ENCODE measurements at places on chromosomes 5 and 9.

DNA sequence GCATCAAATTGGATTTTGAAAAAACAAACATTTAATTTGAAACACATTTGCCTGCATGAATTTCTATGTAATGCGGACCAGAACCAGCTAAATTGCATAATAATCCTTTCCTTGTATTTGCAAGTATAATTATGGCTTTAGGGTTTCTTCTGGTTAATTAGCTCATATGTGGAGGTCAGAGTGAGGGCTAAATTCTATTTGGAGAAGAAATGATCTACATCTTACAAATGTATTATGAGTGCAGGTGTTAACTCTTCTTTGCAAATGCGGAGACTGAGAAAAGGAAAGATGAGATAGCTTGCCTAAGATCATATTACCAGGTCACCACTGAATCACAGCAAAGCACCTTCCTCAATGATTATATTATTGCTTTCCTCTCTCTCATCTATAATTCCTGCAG, 194.7 kb downstream of the CDH9 start:
- no peak for DNase-seq

- no peak for DNase-seq
Observed at GRCh38 chr5:75603371-75603770, 7.9 kb upstream of the ANKDD1B start.

DNA sequence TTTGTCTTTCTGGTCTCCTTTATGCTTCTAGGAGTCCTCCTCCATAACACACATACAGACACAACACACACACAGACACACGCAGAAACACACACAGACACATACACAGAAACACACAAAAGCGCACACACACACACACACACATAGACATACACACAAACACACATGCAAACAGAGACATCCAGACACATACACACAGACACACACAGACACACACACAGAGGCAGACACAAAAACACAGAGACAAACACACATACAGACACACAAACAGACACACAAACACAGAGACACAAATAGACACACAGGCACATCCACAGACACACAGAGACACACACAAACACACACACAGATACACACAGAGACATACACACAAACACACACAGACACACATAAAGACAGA, 220.2 kb downstream of the IRX2 start:
- DNase-seq = no peak

DNA sequence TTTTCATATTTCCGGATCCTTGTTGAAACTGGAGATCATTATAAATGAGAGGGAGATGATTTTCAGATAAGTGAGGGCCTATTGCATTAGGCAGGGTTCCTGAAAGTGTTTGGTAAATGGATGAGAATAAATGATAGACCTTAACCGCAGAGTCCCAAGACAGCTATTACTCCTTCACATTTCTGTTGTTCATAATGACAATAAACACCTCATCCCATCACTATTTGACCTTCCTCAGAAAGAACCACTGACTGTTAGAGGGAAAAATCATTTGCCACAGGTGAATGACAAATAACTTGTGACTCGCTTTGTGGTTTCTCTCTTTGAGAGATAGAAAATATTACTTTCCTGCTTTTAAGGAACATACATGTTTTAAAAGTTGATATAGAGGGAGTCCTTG, 47.3 kb upstream of the TRMT10B start:
- no peak for DNase-seq

DNA sequence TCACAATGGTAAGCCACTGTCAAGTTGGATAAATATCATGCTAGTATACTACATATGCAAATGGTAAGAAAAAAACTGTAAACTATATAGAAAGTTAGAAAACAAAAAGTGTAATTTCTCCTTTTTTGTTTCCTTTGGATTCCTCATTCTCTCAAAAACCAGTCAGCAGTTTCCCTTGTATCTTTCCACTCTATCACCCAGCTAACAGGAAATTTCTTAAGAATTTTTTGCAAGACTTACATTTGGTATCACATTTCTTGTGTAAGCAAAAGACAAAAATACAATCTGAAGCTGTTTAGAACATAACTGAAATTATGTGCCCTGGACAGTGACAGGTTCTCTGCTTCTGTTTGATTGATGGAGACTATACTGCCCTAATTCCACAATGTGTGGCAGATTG, 25.2 kb upstream of the MSH3 start:
- no peak for DNase-seq

DNA sequence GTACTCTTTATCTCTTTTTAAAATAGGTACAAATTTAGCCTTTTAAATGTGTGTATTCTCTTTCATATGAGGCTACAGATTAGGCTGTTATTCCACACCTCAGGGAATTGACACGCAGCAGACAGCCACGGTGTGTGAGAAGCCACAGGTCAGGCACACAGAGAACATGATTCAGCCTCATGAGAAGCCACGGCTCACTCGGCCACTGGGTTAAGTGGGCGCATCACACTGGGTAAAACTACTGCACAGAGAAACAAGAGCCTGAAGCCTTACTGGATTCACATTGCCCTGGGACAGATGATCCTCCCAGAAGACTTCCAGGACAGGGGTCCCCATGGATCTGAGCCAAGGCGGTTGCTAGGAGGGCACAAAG, 28.2 kb downstream of the LPCAT1 start:
- DNase-seq = no peak

GRCh38 chr5:31768784-31769183, 129.9 kb downstream of the PDZD2 start:
- DNase-seq = no peak

- DNase-seq = no peak
Observed at GRCh38 chr9:16484180-16484579, 386.3 kb downstream of the BNC2 start.

GRCh38 chr5:37835380-37835973, 4.4 kb downstream of the GDNF start:
- no peak for DNase-seq

DNA sequence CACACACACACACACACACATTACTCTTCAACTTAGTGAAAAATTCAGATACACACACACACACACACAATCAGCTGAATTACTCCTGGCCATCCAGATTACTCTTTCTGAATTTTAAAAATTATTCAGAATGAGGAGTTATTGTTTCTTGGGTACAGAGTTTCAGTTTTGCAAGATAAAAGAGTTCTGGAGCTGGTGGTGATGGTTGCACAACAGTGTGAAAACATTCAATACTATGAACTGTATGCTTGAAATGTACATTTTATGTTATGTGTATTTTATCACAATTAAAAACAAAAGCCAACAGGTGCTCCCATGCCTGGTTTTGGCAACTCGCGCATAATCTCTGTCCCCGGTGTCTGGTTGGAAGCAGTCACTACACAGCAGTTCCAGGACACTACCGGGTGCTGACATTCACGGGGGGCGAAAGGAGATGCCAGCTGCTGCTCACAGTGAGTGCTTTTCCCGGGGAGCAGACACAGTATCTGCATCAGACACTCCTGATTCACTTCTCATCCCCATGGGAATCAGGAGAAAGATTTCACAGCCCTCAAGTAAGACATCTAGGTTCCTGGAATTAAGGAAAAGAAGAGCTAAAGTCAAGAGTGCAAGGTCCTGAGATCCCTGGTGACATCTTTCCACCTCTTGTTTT, 55.7 kb downstream of the LHFPL2 start:
- DNase-seq = no peak

DNA sequence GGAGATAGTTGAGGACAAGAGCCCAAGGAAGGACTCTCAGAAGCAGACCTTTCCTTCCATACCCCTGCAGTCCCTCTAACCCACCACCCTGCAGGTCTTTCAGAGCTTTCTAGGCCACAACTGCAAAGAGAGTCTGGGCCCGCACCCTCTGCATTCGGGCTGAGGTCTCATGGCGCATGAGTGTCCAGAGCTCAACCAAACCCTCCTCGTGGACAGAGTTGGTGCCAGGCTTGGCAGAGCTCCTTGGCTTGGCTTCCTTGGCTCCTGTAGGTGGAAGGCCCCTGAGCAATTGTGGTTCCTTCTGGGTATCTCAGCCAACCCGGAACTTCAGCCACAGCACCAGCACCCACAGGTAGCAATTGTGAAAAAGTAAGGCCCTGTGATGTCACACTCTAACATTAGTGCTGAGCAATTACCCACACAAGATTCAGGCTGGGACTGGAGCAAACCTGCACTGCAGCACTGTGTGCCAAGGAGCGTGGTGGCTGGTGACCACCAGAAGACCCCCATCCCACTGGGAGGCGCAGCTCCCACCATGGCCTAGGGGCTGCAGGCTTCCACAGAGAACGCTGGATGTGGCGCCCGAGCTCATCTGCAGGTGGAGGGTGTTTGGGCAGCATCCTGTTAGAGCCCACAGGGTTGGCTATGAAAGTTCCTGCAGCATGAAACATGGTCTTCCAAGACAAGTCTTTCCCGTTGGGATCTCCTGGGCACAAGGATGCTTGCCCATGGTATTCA, 38.8 kb downstream of the FOXI1 start:
- DNase-seq = no peak
